H1 (cell line): ENCODE measurements at places on chromosomes 5 and 9. TPM values are rescaled to one million over a fixed set of nuclear protein-coding genes. Genes with fewer than 3 reads are reported as not detected.

HSPB3 gene
- not detected in 2 replicates for total RNA-seq

- no peak overlapping the region for H3K4me3 ChIP-seq
- no peak overlapping the region for H3K27ac ChIP-seq
- H3K27me3 ChIP-seq: no peaks in the 10 kb centered on the region
- peaks cover 2% of the 10 kb centered on the region; the same call in 1 of the 2 replicates for H3K4me1 ChIP-seq
Measured at GRCh38 chr9:15531380-15531779, 20.6 kb upstream of the PSIP1 start.

DNA sequence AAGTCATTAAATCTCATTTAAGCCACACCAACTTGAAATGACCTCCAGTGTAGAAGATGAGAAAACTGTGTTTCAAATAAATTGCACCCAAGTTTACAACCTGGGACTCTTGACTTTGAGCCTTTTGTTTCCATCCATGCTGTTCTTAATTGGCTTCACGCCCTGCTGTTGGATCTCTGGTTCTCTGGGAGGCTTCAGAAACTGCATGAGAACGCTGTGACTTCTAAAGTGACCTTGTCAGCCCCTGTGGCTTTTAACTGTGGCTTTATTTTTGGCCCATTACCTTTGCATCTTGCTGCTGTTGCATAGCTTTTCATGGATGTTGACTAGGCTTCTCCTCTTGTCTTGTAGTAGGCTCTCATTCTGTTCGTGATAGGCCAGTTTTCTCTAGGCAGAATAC, 29.3 kb downstream of the TNFAIP8 start:
- no peak for DNase-seq
- no peaks in the 10 kb centered on the region for H3K4me1 ChIP-seq
- H3K4me3 ChIP-seq: no peak overlapping the region
- H3K27ac ChIP-seq: no peak overlapping the region
- no peaks in the 10 kb centered on the region for H3K36me3 ChIP-seq

DNA sequence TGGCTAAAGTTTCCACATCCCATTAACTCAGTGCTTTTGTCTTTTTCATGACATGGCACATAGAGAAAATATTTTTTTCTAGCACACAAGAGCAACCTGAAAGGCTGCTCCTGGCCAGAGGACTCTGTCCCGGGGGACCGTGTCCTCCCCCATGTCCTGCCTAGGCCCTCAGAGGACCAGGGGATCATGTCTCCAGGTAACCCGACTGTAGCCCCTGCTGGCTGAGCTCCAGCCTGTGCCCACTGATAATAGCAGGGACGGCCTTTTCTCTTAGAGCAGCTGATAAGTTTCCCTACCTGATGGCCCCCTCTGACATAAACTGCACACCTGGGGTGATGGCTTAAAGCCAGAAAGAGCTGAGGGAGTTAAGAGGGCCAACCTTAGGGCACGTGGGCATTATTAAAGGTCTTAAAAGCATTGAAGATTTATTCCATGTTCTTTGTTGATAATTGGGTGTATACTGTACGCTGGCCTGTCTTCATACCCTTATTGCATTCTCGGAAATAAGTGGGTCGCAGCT, 5.9 kb downstream of the HDHD3 start:
- no peak overlapping the region for H3K4me3 ChIP-seq
- peaks cover 19% of the 10 kb centered on the region; the same call in 1 of the 2 replicates for H3K36me3 ChIP-seq
- DNase-seq: no peak
- H3K27ac ChIP-seq: no peak overlapping the region
- no peaks in the 10 kb centered on the region for H3K27me3 ChIP-seq

DNA sequence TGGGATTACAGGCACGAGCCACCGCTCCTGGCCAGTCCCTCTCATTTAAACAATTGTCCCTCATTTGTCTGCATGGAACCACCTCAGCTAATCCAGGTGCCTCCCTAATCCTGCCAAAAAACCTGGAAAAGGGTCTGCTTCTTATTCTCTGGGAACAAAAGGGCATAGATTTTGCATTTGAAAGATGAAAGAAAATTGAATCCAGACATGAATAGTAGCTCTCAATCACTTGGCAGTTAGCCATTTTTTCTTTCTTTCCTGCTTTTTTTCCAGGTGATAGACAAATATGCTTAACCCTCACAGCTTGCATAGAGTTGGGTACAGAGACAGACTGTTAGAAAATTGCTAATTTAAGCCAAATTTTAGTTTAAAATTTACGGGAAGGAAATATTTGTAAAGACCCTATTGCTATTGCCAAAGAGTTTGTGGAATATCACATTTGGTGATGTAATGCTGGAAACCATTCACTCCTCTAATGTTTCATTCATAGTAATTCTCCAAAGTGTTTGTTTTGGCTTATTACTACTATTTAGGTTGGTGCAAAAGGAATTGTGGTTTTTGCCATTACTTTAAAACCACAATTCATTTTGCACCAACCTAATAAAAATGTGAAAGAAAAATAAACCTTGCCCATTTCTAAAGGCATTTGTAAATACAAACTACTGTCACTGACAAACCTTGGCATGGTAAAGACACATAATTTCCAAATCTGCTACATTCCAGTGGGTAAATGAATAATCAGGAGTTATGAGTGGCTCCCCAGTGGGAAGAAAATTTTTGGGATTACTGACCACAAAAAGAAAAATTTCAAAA, 80.5 kb upstream of the JAK2 start:
- no peak overlapping the region for H3K4me3 ChIP-seq
- H3K27ac ChIP-seq: no peak overlapping the region
- H3K27me3 ChIP-seq: no peaks in the 10 kb centered on the region
- H3K4me1 ChIP-seq: peaks cover 4% of the 10 kb centered on the region; the same call in 1 of the 2 replicates

DNA sequence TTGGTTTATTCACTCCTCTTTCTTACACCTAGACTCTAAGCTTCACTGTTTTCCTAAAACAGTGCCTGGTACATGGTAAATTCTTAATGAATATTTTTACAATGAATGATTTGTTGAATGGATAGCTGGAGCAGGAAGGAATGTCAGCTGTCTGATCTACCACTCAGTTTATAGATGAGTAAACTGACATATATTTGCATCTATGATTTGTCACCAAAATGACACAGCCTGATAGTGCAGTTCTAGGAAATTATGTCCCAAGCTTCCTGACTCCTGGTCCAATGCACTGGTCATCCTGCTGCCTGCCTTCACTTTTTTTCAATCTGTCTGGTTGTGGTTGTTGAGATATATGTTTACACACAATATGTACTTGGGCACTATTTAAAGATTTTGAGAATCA, 651.7 kb upstream of the WWC1 start:
- H3K4me1 ChIP-seq: no peaks in the 10 kb centered on the region
- no peaks in the 10 kb centered on the region for H3K36me3 ChIP-seq
- no peak overlapping the region for H3K27ac ChIP-seq
- DNase-seq: no peak
- no peaks in the 10 kb centered on the region for H3K27me3 ChIP-seq

GRCh38 chr5:136155761-136156160, 23.1 kb downstream of the SMAD5 start:
- H3K4me3 ChIP-seq: no peak overlapping the region
- H3K27ac ChIP-seq: no peak overlapping the region
- H3K27me3 ChIP-seq: no peaks in the 10 kb centered on the region
- DNase-seq: no peak
- H3K4me1 ChIP-seq: no peaks in the 10 kb centered on the region

DNA sequence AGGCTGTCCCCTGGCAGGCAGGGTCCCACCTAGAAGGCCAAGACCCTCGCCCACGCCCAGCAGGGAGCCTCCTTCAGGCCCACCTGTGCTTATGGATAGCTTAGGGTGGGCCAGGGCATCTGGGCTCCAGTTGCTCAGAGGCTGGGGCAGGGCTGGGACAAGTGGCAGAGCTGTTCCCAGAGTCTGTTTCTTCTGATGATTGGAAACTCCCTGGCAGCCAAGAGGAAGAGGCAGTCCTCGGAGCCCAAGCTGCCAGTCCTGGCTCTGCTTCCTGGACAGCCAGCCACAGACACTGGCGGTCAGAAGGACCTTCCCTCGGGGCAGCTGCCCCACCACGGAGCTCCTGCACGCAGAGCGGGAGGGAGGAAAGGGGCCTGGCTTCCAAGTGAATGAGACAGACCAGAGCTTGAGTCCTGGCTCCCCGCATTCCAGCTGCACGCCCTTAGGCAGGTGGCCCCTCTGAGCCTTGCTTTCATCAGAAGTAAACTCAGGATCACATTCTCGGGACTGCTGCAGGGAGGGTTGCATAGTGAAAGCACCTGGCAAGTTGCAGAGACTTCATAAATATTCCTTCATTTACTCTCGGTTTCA, 37.9 kb upstream of the GABRP start:
- peak; percentile 80 for DNase-seq
- H3K36me3 ChIP-seq: no peaks in the 10 kb centered on the region
- H3K27me3 ChIP-seq: no peaks in the 10 kb centered on the region

GRCh38 chr5:73950441-73950873, 324.5 kb downstream of the ARHGEF28 start:
- no peaks in the 10 kb centered on the region for H3K36me3 ChIP-seq
- H3K4me3 ChIP-seq: no peak overlapping the region
- H3K4me1 ChIP-seq: no peaks in the 10 kb centered on the region
- no peaks in the 10 kb centered on the region for H3K27me3 ChIP-seq
- H3K27ac ChIP-seq: no peak overlapping the region

GRCh38 chr9:110655754-110656641, 12.6 kb upstream of the MUSK start:
- no peaks in the 10 kb centered on the region for H3K27me3 ChIP-seq
- no peak for DNase-seq
- no peaks in the 10 kb centered on the region for H3K4me1 ChIP-seq
- H3K36me3 ChIP-seq: no peaks in the 10 kb centered on the region
- no peak overlapping the region for H3K27ac ChIP-seq
- no peak overlapping the region for H3K4me3 ChIP-seq

IGIP gene
- total RNA-seq: 0.33 and 0.69 TPM in 2 replicates

GAPVD1 gene
- total RNA-seq: 36.3 and 40.5 TPM in 2 replicates

DNA sequence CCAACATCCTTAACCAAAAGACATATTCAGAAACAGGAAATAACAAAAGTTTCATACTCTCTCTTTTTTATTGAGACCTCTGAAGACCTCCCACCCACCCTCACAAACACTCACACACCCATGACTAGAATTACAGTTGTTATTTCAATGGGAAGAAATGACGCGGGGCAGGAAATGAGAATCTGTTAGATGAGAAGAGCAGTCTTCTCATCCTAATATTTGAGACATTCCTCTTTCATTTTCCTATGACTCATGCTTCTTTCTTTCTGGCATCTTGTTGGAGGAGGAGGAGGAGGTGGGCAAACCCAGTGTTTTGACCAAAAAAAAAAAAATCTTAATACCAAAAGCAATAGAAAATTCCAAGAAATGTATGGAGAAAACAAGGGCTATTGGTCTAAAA, 179.5 kb upstream of the TARS1 start:
- H3K4me1 ChIP-seq: no peaks in the 10 kb centered on the region
- H3K27me3 ChIP-seq: no peaks in the 10 kb centered on the region
- H3K36me3 ChIP-seq: no peaks in the 10 kb centered on the region
- H3K4me3 ChIP-seq: no peak overlapping the region

- no peaks in the 10 kb centered on the region for H3K4me1 ChIP-seq
- H3K4me3 ChIP-seq: no peak overlapping the region
- no peak overlapping the region for H3K27ac ChIP-seq
- no peak for DNase-seq
Measured at GRCh38 chr5:107224272-107224671, 446.5 kb downstream of the EFNA5 start.

DNA sequence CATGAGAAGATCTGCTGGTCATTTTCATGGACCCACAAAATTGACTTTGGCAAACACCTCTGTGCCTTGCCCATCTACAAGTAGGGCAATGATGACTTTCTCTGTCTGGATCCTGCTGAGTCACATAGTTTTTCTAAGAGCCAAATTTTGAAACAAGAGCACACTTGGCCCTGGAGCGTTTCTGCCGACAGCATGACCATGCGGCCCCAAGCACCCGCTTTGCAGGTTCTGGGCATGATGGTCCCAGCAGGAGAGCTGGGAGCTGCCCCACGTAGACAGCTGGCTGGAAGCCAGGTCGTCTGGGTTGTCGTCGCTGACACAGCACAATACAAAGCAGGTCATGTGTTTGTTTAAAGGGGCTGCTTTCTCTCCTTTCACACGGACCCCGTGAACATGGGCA, 159.8 kb downstream of the SYK start:
- no peak overlapping the region for H3K27ac ChIP-seq
- no peaks in the 10 kb centered on the region for H3K36me3 ChIP-seq
- H3K27me3 ChIP-seq: no peaks in the 10 kb centered on the region
- DNase-seq: no peak

IL4 gene
- total RNA-seq: not detected in 2 replicates

GRCh38 chr5:134637116-134637721, 4.6 kb upstream of the SAR1B start:
- H3K4me1 ChIP-seq: no peaks in the 10 kb centered on the region
- no peaks in the 10 kb centered on the region for H3K36me3 ChIP-seq
- no peak overlapping the region for H3K4me3 ChIP-seq
- no peak overlapping the region for H3K27ac ChIP-seq

LURAP1L gene
- total RNA-seq: 1.2 and 1.6 TPM in 2 replicates

GRCh38 chr5:159708090-159708489, 208.2 kb upstream of the ADRA1B start:
- H3K36me3 ChIP-seq: no peaks in the 10 kb centered on the region
- no peak overlapping the region for H3K27ac ChIP-seq
- no peaks in the 10 kb centered on the region for H3K4me1 ChIP-seq
- no peaks in the 10 kb centered on the region for H3K27me3 ChIP-seq
- DNase-seq: no peak

DNA sequence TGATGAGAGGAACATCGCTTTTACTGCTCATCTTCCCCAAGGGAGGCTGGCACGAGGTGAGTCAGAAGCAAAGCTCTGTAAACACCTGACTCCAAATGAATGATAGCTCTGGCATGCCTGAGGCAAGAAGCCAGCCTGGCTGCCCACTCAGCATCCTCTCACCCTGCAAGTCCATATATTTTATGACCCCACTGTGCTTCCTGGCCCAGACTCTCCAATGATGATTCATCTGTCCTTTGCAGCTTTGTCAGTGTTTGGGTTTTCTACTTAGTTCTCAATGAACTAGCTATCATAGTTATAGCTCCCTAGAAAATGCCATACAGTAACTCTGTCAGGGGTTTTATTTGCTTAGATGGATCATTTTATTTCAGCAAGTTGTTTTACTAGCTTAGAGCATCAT, 52.1 kb upstream of the FSTL4 start:
- H3K27ac ChIP-seq: no peak overlapping the region
- no peaks in the 10 kb centered on the region for H3K27me3 ChIP-seq
- H3K36me3 ChIP-seq: no peaks in the 10 kb centered on the region
- no peak overlapping the region for H3K4me3 ChIP-seq

CD274 gene
- 0.15 TPM in 1 of 2 replicates, not detected in the other for total RNA-seq

IL7R gene
- 0.25 TPM in 1 of 2 replicates, not detected in the other for total RNA-seq

FYB1 gene
- not detected in 2 replicates for total RNA-seq

- no peaks in the 10 kb centered on the region; the same call in 1 of the 2 replicates for H3K27me3 ChIP-seq
- peaks cover 4% of the 10 kb centered on the region for H3K4me1 ChIP-seq
- no peak for DNase-seq
- H3K36me3 ChIP-seq: no peaks in the 10 kb centered on the region
Measured at GRCh38 chr5:159031513-159031912, 68.2 kb downstream of the EBF1 start.
